HTR-8/SVneo (cell line): ENCODE measurements at places on chromosomes 13 and 19.
A peak's percentile ranks its signal among the peaks of the same experiment; 100 is the strongest.

- no peak for DNase-seq
Measured at GRCh38 chr13:40496035-40496810, 170.2 kb downstream of the FOXO1 start.

- no peak for DNase-seq
Measured at GRCh38 chr13:101795025-101795424, 342.6 kb downstream of the ITGBL1 start.

- peak; percentile 8 for DNase-seq
Measured at GRCh38 chr13:69565334-69565733, 542.3 kb upstream of the ATXN8OS start.

DNA sequence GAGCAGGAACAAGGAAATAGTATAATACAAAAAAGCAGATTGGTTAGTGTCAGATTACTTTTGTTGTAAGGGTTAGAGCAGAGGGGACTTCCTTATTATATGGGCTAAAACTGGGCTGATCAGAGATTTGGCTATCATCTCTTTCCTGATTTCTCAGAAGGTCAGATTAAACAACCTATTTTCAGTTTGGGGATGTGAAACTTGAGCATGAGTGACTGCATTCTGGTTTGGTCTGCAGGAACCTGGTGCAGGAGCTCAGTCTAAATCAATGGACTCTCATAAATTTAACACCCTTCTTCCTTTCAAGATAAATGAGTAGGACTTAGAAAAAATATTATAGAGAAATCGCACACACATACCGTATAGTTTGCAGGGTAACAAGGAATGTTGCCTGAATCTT is 12.9 kb upstream of the RFXAP start:
- DNase-seq: no peak

- DNase-seq: no peak
Measured at GRCh38 chr13:53137779-53138178, 109.2 kb downstream of the OLFM4 start.
